Stimulated activated CD8-positive, alpha-beta memory T cell treated with anti-CD3 and anti-CD28 coated beads, Interleukin-4, amount 100 ng/mL, for 1 hour (primary cell): ENCODE measurements at places on chromosomes 1 and 21.

DNA sequence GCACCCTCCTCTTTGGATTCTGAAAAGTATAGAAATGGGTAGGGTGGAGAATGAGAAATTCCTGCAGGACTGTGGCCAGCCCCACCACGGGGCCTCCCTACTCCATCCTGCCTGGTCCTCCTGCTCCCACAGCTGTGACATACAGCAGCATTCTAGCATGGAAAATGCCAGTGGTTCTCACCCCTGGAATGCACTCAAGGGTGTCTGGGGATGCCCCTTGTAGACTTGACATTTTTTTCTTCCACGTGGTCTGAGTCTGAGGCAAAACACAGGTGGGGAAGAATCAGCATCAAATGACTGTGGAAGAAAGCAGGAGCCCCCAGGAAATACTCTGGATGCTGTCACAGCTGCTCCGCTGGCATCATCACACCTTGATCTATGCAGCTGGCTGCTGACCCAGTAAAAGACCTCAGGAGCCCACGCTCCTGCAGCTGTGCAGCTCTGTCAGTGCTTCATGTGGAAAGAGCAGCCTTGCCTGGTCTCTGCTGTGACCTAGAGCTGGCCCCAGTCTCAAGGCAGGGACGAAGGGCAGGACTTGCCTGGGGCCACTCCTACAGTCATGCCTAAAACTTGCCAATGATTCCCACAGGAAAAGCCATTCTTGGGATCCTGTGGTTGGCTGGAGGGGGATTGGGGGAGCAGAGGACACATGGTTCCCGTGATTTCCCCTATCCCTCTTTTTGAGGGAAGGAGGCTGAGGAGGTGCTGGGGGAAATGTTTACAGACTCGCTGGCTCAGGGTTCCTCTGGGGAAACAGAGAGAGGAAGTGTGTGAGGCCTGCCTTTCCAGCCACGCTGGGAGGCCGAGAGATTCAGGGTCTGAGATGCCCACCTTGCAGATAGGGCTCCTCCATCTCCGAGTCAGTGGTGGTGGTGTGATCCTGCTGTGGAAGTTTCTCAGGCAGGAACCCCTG is 10.8 kb upstream of the A3GALT2 start:
- DNase-seq: no peak

GRCh38 chr1:119648620-119649004 is 546 bp upstream of the ZNF697 start:
- no peak for DNase-seq

DNA sequence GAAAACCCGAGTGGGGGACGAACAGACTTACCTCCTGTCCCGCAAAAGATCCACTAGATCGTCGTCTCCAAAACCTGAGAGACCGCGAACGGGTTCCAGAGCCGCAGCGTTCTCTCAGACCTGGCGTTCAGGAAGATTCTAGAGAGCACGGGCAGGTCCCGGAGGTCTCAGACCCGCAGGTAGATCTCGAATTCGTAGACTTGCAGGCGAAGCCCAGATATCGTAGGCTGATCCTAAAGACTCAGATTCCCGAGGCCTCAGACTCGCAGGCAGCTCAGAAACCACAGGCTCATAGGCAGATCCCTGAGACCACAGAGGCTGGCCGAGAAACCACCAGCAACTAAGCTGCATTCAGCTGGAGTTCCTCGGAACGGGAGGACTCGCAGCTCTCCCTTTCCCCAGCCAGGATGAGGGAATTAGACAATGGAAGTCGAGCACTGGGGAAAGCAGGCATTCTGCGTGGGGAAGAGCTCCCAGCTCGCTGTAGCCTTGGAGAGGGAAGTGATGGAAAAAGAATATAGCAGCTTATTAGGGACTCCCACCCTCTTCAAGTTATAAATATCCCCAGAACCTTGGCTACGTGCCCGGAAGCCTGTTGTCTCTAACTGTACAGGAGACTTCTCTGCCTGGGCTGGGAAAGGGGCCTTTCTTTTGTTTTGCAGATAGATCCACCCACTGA is at the start of gene ZNF436:
Gene ZNF436, minus strand, starts transcription at position 502 of the 679 bp plus-strand sequence. CDS start 1,831 bp downstream, outside the sequence.
- no peak for DNase-seq

- no peak for DNase-seq
Measured at GRCh38 chr1:241299347-241299746, 57.7 kb downstream of the RGS7 start.

DNA sequence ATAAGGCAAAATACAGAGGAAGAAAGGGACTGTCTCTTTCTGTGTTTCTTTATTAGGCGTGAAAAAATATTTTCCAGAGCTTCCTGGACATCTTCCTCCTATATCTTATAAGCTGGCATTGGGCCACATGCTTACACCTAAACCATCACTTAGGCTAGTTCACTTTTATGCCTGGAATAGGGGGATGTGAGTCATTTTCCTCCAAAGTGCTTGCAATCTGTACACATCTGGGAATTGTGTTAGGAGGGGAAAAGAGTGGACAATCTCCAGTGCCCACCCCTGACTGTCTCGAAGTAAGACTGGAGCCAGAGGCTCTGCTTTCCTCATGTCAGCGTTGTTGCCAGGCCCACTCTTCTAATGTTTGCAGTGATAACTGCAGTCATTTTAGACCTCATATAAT is 29.9 kb downstream of the GIPC2 start:
- no peak for DNase-seq

DNA sequence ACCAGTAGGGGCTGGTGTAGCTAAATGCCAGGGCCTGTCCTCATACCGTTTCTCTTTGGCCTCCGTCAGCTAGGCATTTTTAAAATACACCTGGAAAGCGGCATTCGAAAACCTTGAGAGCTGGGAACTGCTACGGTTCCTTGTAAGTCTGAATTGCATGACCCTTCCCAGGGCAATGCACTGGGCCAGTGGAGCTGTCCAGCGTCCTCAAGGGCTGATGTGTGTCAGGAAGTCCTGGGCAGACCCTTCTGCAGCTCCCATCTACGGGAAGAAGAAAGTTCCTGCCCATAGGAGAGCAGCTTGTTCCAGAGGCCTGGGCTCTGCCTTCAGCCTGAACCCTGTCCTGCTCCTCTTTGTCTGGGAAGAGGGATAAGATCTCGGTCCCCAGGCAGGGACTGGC is 34.1 kb downstream of the UBASH3A start:
- DNase-seq: no peak

GRCh38 chr21:16913010-16913409 is 599.8 kb upstream of the CXADR start:
- no peak for DNase-seq
